ENCODE measurements at places on chromosomes 3 and 15. TPM values are rescaled to one million over a fixed set of nuclear protein-coding genes. Genes with fewer than 3 reads are reported as not detected.

GRCh38 chr3:85255949-85256348 lies 297.2 kb downstream of the CADM2 start:
- no peaks in the 10 kb centered on the region for H3K36me3 ChIP-seq
- no peaks in the 10 kb centered on the region for H3K27me3 ChIP-seq
- H3K27ac ChIP-seq, result no peak overlapping the region
- H3K4me3 ChIP-seq, result no peak overlapping the region

GRCh38 chr3:178795349-178795748 lies 259.1 kb downstream of the KCNMB2 start:
- no peaks in the 10 kb centered on the region for H3K36me3 ChIP-seq
- peaks cover 3% of the 10 kb centered on the region for H3K27me3 ChIP-seq
- no peak overlapping the region for H3K4me3 ChIP-seq

DNA sequence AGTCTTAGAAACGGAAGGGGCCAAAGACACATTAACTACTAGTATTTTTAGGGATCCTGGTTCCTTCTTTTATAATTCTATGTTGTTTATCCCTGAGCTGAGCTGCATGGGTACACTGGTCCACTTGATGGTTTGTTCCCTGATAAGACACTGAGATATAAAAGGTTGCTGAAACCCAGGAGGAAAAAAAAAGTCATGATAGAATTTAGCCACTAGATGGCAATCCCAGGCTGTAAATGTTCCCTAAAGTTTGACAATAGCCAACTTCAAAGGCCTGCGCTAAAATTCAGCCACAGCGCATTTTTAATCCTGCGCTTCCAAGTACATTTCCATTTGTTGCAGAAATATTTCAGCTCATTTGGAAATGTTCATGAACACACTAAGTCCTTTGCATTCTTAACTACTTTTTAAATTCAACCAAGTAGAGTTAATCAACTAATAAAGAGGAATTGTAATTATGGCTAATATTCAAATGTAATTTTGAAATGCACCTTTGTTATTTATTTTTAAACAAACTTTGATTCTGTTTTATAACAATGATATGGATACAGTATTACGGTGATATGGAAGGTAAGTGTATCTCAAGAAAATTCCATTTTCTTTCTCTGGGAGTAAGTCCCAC lies 249.3 kb upstream of the FEZF2 start:
- H3K36me3 ChIP-seq, result no peaks in the 10 kb centered on the region
- H3K4me1 ChIP-seq, result no peaks in the 10 kb centered on the region
- peaks cover 26% of the 10 kb centered on the region for H3K27me3 ChIP-seq
- DNase-seq, result peak; percentile 4

Gene GOLGA8N
- total RNA-seq, result 1.4 TPM

- no peaks in the 10 kb centered on the region for H3K36me3 ChIP-seq
- H3K4me3 ChIP-seq, result no peak overlapping the region
- H3K4me1 ChIP-seq, result no peaks in the 10 kb centered on the region
These were observed 14.9 kb downstream of the ZBTB47 start for GRCh38 chr3:42668413-42668760.
